ENCODE measurements at places on chromosomes 5 and 9.

DNA sequence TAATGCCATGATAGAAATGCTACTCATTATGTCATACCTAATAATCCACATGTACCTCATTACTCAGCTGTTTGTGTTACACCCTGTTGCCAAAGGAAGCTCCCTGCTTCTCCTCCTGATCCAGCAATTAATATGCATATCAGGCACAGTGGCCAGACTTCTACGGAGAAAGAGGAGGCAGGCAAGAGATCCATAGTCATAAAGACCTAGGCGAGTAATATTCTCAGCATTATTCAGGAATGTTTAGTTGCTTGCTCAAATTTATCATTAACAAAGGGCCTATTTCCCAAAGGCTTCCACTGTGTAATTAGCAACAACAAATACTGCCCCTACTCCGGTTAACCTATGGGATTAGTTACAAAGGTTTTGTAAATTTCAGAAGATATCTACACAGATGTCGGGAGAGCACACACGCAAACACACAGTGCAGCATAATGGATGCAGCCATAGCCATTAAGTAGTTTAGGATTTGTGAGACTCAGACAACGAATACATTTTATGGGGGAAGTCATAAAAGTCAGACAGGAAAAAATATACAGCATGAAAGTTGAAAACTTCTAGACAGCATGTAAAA, 192.6 kb downstream of the EFNA5 start:
- no peak for DNase-seq

DNA sequence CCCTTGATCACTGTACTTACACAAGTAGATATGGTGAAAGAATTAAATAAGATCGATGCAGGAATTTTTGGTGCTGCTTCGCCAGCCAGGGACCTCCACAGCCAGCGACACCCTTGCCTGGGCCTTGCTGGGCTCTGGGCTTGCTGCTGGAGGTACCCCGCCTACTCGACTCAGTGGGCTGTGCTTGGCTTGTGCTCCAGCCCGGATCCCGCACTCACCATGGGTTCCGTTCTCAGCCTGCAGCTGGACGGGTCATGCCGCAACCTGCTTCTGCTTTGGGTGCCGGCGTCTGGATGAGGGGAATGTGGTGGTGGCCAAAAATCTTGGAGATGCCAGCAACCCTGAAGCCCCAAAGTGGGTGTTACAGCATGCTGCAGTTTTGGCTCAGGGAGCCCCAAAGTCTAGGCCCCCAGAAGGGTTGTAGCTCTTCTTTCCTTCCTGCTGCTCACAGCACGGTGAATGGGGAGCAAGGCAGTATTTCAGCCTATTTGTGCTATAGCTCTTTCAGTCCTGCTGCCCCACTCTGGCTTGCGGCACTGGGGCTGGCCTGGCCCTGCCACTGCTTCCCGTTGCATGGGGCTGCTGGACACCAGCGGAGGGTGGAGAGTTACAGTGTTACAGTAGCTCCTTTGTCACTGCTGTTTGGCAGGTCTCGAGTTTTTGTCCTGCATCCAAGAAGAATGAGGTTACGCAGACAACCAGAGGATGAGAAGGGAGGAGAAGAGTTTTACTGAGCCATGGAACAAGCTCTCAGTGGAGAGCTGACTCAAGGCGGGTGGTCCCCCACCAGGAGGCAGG, 48.0 kb downstream of the TARS1 start:
- DNase-seq, result no peak

DNA sequence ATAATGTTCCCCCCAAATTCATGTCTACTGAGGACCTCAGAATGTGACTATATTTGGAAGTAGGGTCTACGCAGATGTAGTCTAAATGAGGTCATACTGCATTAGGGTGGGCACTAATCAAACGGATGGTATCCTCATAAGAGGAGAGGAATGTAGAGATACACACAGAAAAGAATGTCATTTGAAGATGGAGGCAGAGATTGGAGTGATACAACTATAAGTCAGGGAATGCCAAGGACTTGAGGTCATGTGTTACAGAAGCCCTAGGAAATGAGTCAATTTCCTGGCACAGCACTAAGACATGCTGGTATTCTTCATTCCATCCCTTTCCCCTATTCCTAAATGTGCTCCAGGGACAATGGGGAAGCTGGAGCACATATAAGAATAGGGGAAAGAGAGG, 758 bp upstream of the PDCD1LG2 start:
- DNase-seq, result no peak

DNA sequence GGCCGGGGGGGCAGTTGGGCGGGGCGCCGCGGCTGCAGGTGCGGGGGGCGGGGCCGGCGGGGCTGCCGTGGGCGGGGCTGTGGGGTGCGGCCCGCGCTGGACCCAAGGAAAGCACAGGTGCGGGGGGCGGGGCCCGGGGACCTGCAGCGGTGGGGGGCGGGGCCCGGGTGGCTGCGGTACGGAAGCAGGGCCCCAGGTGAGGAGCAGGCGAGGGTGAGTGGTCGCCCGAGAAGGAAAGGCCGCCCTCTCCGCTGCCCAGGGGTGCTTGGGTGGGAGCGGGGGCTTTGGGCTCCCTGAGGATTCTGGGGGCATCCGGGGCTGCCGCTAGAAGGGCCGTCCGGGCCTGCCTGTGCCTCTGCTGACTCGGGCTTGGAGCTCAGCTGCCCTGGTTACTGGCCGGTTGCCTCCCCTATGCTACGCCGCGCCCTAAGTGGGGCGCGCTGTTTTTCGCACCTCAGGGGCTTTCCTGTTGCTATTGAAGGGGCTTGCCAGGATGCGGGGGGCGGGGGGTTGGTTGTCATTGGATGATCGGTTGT, 767 bp downstream of the RALGPS1 start:
- peak; percentile 27 for DNase-seq

- no peak for DNase-seq
Measured at GRCh38 chr9:68669218-68669617, 35.8 kb upstream of the PIP5K1B start.

DNA sequence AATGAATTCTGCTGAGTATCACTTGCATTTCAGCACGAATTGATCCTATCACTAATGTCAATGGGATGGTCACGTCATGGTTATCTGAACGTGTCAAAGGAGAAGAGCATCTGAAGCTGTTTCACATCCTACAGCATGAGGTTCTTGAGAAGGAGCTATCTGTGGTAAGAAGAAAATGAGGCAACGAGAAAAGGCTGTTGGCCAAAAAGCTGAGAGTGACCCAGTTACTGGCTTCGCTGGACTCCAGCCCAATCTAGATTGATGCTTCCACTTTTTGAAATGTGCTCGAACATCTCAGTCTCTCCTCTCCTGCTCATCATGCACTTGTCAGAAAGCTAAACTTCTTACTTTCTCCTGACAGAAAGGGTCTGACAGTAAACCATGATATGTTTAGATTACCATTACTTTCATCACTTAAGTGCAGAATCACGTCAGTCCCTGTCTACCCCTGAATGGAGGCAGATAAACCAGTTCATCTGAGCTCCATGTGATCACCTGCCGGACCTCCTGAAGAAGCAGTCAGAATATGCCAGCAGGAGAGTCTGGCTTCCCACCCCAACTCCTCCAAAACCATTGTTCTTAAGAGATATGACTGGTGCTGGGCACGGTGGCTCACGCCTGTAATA, 22.5 kb downstream of the MGAT1 start:
- DNase-seq, result no peak

GRCh38 chr5:111068213-111068612, 3.3 kb upstream of the TSLP start:
- DNase-seq, result no peak

- DNase-seq, result no peak
Measured at GRCh38 chr9:133362359-133363044, 6.2 kb downstream of the SURF2 start.

- no peak for DNase-seq
Measured at GRCh38 chr5:13081116-13081515, 863.4 kb downstream of the DNAH5 start.

GRCh38 chr5:170372971-170373370, 16.2 kb downstream of the KCNMB1 start:
- DNase-seq, result no peak

DNA sequence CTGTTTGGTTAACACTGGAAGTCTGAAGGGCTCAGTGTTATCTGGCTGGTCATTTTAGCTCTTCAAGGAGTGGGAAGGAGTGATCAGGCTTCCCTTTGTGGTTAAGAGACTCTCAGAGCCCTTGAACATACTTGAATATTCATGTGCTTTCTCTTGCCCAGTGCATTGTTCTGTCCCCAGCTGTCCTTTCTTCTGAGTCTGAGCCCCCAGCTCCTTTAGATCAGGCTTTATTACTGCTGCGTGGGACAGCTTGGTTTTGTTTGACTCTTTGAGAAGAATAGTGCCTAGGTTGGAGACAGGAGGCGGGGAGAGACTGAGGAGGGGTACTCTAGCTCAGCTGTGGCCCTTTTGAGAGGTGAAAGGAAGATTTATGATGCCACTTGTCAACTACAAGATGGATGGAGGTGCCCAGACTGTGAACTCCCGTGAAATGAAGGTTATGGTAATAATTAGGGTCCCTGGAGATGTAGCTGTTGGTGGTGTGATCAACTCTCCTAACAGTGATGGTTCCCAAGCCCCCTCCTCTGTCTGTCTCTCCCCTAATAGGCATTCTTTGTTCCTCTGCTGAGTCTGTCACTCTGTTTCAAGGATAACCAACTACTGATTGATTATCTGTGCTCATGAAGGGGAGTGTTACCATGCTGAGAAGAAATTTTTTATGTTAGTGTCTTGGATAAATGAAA, 83.1 kb upstream of the GLRA1 start:
- no peak for DNase-seq

GRCh38 chr5:136646915-136647314, 281.6 kb upstream of the TRPC7 start:
- no peak for DNase-seq

GRCh38 chr5:143920772-143921171, 108.8 kb downstream of the HMHB1 start:
- no peak for DNase-seq

- DNase-seq, result peak; percentile 26
Measured at GRCh38 chr5:40437452-40437861, 242.3 kb upstream of the PTGER4 start.

DNA sequence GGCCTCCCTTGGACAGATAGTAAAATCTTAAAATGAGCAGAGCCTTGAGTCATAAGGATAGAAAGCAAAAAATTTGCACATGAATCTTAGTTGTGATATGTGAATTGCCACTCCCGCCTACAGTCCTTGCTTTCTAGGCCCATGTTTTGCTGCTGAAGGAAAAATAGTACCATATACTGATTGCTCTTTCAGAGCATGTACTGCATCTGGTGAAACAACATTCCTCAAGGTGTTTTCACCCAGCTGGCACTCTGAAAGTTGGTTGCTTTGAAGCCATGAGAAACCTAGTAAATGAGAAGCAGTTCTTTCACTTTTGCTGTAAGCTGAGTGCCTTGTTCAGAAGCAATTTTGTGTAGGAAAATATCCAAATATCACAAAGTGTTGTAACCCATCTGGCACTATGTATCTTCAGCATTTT, 10.3 kb downstream of the CDC37L1 start:
- peak; percentile 10 for DNase-seq

DNA sequence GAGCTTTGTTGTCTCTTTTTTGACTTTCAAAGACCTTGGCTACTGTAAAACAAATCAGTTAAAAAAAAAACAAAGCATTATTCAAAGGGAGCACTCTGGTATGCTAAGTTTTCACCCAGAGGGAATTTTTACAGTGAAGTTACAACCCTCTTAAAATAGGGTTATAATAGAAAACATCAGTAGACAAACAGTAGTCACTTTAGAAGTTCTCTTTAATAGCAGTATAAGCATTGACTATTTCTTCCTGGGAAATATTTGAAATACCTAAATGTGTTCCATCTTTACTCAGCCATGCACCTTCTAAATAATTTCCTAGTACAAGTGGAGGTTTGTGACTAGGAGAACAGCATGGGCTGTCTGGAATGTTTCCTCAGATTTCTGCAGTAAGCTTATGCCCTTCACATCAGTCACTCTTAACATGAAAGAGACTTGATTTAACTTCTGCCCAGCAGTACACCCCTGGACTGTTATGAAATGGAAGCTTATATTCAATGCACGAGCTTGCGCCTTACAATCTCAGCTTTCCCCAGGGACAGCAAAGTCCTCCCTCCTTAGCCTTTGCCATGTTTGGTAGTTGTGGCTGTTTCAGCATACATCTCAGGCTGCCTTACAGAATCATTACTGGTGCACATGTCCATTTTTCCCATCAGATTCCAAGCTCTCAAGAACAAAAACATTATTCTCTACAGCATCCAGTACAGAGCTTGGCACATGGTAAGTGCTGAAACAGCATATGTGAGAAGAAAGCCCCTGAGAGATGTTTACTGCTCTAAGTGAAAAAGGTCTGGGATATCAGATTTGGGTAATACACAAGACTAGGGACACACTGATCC, 191.5 kb downstream of the ZNF608 start:
- no peak for DNase-seq

- no peak for DNase-seq
Measured at GRCh38 chr5:161299053-161299452, 247.5 kb downstream of the GABRB2 start.

- DNase-seq, result no peak
Measured at GRCh38 chr9:82526577-82526976, 536.4 kb downstream of the RASEF start.

- DNase-seq, result no peak
Measured at GRCh38 chr5:150209099-150209635, 19.3 kb downstream of the SLC6A7 start.

- DNase-seq, result no peak
Measured at GRCh38 chr5:127441799-127442484, 75.5 kb upstream of the PRRC1 start.

DNA sequence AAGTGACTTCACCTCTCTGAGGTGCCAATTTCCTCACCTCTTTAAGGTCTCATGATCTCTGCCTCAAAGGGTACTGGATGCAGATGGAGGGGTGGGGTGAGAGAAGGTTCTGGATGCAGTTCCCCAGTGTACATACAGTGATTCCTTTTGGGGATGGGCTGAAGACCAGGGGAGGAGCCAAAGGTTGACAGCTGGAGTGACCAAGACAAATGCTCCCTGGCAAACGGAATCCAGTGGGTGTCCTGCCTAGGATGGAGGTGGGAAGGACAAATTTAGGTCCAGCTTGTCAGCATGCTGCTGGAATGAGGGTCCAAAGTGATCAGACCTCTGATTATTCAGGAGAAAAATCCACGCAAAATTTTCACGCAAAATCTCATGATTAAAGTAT, 7.3 kb upstream of the LMX1B start:
- no peak for DNase-seq

DNA sequence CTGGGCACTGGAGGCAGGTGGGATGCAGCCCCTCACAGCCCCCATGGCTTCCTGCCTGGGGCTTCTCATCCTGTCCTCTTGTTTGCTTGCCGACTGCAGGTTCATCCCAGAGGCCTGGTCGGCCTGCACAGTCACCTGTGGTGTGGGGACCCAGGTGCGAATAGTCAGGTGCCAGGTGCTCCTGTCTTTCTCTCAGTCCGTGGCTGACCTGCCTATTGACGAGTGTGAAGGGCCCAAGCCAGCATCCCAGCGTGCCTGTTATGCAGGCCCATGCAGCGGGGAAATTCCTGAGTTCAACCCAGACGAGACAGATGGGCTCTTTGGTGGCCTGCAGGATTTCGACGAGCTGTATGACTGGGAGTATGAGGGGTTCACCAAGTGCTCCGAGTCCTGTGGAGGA, 232.7 kb downstream of the ADAMTSL1 start:
- no peak for DNase-seq
